ENCODE measurements at places on chromosomes 3 and 15.

GRCh38 chr15:50865515-50866353 lies 42.7 kb upstream of the AP4E1 start:
- no peak for DNase-seq

DNA sequence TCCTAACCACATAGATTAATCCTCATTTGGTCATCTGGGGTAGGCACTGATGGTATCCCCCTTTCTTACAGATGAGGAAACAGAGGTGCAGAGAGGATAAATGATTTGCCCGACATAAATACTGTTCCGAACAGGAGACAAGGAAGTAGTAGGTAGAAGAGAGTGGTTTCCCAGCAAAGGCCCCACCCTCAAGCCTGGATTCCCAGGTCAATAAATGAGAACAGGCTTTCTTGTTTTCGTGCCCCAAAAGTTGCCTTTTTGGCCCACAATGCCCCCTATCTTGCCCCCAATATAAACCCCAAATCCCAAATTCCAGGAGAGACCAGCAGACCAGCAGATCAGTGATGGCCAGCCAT lies 125.5 kb upstream of the PRR20G start:
- no peak for DNase-seq

GRCh38 chr15:81105545-81105944 lies 28.5 kb upstream of the CFAP161 start:
- no peak for DNase-seq

DNA sequence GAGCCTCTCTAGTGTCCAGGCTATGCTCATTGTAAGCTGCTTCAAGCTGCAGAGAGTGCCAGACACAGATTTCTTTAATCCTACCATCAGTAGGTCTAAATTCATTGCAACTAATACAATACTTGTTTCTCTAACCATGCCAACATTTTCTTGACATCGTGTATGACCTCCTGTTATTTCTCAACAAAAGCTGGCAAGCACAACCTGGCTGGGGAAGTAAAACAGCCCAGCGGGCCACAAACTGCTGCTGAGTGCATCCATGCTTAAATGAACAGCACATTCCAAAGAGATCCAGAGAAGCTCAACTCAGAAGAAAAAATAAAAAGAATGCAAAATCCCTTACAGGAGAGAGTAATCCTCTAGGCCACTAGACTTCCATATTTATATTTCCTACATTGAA lies 36.5 kb downstream of the GMNC start:
- no peak for DNase-seq

DNA sequence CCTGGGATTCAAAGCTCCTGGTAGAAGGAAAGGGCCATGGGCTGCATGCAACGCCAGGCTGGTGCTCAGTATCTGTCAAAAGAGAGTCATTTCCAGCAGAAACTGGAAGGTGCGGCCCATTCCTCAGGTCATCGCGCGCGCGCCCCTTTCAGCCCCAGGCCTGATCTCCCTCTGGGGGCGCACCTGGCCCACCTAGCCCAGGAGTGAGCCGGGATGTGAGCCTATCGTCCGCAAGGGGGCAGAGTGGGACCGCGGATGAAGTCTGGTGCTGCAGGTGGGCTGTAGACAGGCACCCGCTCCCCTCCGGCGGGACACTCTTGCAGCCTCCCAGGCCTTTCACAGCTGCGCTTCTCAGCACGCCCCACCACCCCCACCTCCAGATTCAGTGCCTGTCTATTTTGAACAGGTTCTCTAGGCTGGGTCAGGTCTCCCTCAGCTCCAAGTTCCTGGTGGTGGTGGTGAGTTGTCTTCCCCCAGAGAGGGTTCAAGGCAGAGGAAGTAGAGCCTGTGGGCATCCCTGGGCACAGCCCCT lies 5.8 kb upstream of the RPL29 start:
- DNase-seq, result peak; percentile 55

- no peak for DNase-seq
These were observed 302.1 kb upstream of the STT3B start for GRCh38 chr3:31230425-31231223.

DNA sequence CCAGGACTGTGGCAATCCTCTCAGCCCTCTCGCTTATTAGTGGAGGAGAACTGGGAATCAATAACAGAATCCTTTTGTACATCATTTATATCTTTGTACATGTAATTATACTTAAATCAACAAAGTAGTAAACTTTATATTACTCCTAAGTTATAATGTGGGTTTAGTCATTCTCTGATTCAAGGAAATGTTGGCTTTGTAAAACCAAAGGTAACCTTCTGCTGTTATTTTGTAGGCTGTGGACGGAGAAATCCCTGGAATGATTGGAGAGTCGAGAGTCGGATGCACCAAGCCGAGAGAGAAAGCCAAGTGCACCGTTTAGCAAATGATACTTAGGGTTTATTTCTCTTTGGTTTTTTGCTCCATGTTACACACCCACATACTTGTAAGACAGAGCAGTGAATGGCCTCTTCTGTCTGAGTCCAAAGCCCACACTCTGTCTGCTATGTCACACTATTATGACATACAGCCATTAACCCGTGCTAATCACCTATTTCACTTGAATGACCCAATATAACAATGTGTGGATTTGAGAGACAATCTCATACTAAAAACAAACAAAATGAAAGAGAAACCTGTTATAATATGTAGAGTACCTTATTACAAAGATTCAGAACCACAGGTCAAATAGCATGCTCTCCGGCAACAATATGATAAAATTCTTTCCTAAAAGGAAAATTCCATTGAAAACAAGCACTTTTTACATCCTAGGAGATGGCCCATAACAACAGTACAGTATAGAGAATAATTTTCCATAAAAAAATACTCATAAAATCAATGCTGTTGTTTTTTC lies 72.2 kb downstream of the MECOM start:
- DNase-seq, result no peak

- DNase-seq, result no peak
These were observed 104.1 kb downstream of the SERPINI1 start for GRCh38 chr3:167839460-167840134.

GRCh38 chr15:70916531-70916930 lies 23.9 kb downstream of the LRRC49 start:
- DNase-seq, result no peak

GRCh38 chr3:29318251-29318650 lies 37.4 kb downstream of the RBMS3 start:
- no peak for DNase-seq

DNA sequence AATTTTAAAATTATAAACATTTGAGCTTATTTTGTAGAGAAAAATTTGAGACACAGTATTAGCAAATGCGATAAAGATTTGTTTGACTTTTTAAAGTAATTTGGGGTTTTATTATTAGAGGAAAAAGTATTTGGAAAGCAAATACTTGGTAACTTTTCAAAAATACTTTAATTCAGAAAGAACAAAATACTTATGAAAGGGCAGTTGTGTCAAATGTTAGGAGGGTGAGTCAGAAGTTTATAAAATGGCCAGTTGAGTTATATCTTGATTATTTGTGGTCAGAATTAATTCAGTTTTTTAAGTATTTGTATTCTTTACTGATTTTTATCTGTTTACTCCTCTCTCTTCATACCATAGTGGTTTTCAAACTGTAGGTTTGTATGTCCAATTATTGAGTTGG lies 12.1 kb downstream of the LACTB start:
- DNase-seq, result no peak

DNA sequence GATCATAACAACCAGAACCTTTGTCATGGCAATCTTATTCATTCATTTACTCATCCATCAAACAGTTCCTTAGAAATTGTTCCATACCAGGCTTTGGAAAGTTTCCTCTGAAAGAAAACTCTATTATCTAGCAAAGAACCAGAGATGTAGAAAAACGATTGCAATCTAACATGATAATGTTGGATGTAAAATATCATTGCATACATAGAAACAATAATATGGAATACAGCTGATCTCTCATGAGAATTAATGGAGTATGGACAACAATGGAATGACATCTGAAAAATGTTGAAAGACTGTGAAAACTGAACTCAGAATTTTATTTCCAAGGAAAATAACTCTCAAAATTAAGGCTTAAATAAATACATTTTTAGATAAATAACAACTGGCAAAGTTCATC lies 665.4 kb downstream of the NLGN1 start:
- no peak for DNase-seq

DNA sequence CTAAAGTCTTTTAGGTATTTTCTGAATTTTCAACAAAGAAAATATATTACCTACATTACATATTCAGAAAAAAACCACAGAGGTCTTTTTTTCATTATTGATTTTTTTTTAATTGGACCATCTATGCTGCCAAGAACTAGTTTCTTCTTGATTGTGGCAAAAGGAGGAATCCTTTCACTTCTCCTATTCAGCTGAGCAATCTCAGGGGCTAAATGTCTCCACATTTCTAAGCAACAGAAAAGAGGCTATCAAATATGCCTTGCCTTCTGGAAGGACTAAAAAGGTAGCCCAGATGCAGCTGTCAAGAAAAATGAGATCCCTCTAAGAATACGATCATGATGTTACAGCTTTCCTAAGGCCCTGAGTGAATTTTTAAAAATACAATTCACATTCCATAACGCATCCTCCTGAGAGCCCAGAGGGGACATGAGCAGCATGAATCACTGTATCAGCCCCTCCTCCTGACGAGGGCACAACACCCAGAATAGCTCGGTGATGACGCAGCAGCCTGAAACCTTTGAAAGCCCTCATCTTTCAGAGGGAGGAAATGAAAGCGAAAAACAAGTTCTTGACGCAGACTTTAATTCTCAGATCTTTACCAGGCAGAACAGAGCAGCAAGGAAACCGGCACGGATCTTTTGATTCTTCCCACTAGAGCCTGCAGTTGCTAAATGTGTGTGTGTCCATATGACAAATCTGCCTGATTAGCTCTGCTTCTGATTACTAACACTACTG lies 24.6 kb downstream of the RUBCN start:
- peak; percentile 85 for DNase-seq

GRCh38 chr3:39193391-39193790 lies 996 bp upstream of the XIRP1 start:
- DNase-seq, result no peak

DNA sequence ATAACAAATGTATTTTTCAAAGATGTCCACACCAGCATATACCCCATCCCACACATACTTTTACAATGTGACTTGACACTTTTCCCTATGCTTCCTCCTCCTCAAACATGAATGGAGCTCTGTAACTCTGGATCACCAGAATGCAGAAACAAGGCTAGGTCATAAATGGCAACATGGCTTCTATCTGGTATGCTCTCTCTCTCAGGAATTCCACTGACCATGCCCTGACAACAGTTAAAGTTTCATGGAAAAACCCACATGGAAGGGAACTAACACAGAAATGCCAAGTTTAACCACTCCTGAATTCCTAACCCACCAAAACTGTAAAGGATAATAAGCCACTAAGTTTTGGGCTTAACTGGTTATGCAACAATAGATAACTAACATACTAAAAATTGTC lies 19.9 kb downstream of the MYO9A start:
- no peak for DNase-seq

DNA sequence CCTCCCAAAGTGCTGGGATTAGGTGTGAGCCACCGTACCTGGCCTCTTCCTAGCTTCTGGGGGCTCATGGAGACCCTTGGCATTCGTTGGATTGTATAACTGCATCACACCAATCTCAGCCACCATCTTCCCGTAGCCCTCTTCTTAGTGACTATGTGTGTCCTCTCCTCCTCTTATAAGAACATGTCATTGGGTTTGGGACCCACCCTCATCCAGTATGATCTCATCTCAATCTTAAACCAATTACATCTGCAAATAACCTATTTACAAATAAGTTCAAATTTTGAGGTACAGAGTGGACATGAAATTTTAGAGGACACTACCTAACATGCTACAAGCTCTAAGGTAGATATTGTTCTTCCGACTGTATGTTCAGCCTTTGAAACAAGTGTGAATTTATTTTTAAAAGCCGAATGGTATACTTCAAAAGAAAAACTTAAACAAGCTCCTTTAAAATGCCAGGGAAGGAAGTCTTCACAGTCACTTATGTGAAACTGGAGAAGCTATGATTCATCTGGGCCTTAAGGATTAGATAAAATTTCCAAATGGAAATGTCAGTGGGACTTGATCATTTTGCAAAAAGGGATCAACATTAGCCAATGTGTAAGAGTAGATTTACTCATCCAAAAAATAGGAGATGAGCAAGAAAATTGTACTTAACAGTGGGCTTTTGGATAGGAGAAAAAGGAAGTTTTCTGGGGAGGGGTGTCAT lies 225.7 kb downstream of the MEX3B start:
- no peak for DNase-seq

- DNase-seq, result no peak
These were observed 169.5 kb downstream of the TNIK start for GRCh38 chr3:171290680-171291079.

DNA sequence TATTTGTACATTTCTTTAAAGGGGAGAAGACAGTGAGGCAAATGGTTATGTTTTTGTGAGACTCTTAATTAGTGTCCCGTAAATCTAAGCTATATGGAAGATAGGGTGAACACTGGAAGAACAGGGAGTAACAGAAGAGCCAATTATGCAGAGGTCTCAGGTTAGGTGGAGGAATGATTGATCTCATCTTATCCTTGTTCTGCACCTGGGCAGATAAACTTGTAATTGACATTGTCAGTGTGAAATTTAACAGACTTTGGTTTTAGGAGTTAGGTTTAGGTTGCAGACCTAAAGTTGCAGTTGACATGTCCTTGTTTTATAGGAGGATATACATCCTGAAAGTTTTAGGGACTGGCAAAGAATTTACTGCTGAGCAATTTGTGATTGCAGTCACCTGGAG lies 3.1 kb upstream of the TWF2 start:
- DNase-seq, result no peak

GRCh38 chr3:32278714-32279113 lies 40.2 kb downstream of the CMTM8 start:
- no peak for DNase-seq

- no peak for DNase-seq
These were observed 12.6 kb upstream of the COL8A1 start for GRCh38 chr3:99625643-99626416.

GRCh38 chr3:55687526-55687925 lies 200.4 kb upstream of the WNT5A start:
- DNase-seq, result no peak

- DNase-seq, result no peak
These were observed 369.4 kb downstream of the NR2F2 start for GRCh38 chr15:96699871-96700401.

DNA sequence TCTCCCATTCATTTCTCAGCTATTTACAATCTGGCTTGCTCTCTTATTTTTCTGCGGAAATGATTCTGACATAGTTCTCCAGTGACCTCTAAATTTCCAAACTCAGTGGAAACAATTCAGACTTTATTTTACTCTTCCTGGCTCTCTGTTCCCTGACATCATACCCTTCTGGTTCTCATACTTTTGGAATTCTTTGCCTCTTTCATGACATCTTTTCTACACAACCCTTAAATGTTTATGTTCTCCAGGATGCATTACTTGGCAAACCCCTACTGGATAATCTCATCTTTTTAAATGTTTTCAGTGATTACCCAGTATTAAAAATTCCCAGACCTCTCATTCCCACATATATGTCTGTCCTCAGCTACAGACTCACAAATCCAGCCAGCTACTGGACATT lies 23.9 kb upstream of the PLSCR4 start:
- DNase-seq, result no peak
